ENCODE measurements at places on chromosomes 3 and 15. TPM values are rescaled to one million over a fixed set of nuclear protein-coding genes. Genes with fewer than 3 reads are reported as not detected.

DNA sequence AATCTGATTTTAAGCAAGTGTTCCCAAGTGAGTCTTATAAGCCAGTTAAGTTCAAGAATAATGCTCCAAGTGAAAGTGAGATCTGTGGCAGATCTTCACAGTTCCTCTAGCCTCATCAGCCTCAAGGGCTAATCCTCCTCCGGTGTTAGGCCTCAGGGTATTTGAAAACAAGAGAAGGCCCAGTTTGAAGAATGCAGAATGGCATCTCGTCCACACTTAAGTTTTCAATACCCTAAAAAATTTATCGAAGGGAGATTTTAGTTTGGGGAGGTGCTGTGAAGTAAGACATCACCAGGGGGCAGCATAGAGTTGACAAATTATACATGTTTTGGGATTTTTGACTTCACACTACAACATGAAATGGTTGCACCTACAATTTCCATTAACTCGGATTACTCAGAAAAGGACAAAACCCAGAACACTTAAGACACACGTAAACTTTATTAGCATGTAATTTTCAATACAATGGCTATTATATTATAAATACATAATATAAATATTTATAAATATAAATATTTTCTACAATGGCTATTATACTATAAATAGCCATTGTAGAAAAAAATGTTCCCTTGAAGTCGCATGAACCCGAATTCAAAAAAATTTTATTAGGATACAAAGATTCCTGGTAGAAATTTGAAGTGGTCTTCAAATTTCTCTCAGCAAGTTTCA, 2.3 kb upstream of the TMEM266 start:
- peak; percentile 54 for DNase-seq
- H3K4me1 ChIP-seq = peaks cover 12% of the 10 kb centered on the region
- no peaks in the 10 kb centered on the region for H3K36me3 ChIP-seq

GRCh38 chr3:105606016-105606415, 239.3 kb downstream of the ALCAM start:
- no peak for DNase-seq
- H3K27ac ChIP-seq = no peak overlapping the region
- H3K4me1 ChIP-seq = no peaks in the 10 kb centered on the region
- H3K4me3 ChIP-seq = no peak overlapping the region
- no peaks in the 10 kb centered on the region for H3K36me3 ChIP-seq

- H3K36me3 ChIP-seq = peaks cover 53% of the 10 kb centered on the region
- no peak for DNase-seq
- no peaks in the 10 kb centered on the region for H3K4me1 ChIP-seq
- no peaks in the 10 kb centered on the region for H3K27me3 ChIP-seq
- H3K27ac ChIP-seq = no peak overlapping the region
Measured at GRCh38 chr3:179376474-179376873, 29.0 kb downstream of the MFN1 start.

DNA sequence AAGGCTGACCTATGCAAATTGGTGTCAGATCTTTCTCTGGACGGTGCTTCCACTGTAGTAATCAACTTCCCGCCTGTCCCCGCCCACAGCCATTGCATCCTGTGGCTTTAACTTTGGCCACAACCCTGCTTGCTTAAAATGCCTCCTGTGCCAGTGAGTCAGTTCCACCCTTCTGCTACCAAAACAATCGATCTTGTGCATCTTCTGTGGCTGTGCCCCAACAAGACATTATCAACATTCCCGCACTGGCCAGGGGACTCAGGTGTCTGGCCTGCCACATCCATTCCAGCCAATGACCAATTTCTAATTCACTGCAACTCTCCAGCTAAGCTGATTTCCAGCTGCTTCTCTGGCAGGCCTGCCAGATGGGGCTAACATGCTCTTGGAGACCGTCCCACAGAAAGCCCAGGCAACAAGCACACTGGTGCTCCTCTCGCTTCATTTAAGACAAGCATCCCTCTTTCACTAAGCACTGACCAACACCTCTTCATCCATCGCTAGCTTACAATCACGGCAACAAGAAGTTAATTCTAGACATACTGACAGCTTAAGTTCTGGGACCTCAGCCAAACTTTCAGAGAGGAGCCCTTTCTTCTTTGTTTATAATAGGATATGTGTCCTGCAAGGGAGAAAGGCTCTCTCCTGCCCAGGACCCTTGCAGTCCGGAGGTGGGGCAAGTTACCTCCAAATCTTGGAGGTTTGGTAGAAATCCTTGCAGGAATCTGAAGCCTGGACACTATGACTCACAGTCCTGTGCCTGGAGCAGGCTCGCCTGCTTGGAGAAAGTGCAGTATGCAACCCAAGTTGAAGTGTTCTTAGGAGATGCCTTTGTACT, 6.7 kb downstream of the CA12 start:
- H3K27ac ChIP-seq = no peak overlapping the region
- peaks cover 32% of the 10 kb centered on the region for H3K4me1 ChIP-seq
- H3K27me3 ChIP-seq = peaks cover 16% of the 10 kb centered on the region
- H3K36me3 ChIP-seq = no peaks in the 10 kb centered on the region
- no peak for DNase-seq

GRCh38 chr3:112013058-112013783, 14.5 kb downstream of the TAGLN3 start:
- no peak overlapping the region for H3K4me3 ChIP-seq
- H3K36me3 ChIP-seq = no peaks in the 10 kb centered on the region
- peaks cover 6% of the 10 kb centered on the region for H3K4me1 ChIP-seq
- no peak overlapping the region for H3K27ac ChIP-seq
- peak; percentile 63 for DNase-seq

DNA sequence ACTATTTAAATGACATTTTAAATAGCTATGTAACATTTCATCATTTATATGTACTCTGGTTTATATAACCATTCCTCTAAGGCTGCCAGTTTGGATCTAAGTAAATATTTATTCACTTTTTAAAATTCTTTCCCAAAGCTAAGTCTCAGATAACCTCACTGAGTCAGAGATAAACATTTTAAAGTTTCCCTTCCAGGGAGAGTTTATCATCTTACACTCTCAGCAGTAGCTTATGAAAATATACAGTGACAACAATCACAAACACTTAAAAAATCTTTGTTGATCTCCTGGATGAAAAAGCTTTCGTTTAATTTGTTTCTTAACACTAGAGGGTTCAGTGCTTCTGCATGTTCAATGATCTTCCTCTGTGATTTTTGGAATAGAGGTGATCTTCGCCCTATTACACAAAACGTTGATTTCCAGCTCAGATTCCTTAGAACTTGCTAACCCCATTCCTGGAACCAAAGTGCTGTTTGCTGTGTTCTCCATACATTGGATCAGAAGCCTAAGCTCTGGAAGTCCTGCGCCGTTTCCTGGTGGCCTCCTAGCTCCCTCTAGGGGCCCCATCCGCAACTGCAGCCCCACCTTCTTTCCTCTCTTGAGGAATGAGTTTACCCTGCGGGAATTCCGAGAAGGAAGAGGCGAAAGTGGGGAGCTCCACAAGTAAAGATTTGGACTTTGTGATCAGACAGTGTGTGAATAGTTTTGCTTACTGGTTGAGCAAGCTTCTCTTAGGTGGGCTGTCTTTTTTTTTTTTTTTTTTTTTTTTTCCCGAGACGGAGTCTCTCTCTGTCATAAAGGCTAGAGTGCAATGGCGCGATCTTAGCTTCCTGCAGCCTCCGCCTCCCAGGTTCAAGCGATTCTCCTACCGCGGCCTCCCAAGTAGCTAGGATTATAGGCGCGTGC, 29.3 kb upstream of the SACM1L start:
- no peaks in the 10 kb centered on the region for H3K27me3 ChIP-seq
- peaks cover 5% of the 10 kb centered on the region for H3K4me1 ChIP-seq
- no peak overlapping the region for H3K27ac ChIP-seq
- H3K4me3 ChIP-seq = no peak overlapping the region
- peaks cover 7% of the 10 kb centered on the region for H3K36me3 ChIP-seq
- DNase-seq = no peak

- no peak overlapping the region for H3K4me3 ChIP-seq
- H3K4me1 ChIP-seq = no peaks in the 10 kb centered on the region
- H3K27me3 ChIP-seq = no peaks in the 10 kb centered on the region
- no peak for DNase-seq
Measured at GRCh38 chr3:70855149-70855548, 542.7 kb upstream of the MDFIC2 start.

- H3K4me1 ChIP-seq = no peaks in the 10 kb centered on the region
- H3K27ac ChIP-seq = no peak overlapping the region
- H3K27me3 ChIP-seq = no peaks in the 10 kb centered on the region
- no peaks in the 10 kb centered on the region for H3K36me3 ChIP-seq
Measured at GRCh38 chr3:89049119-89049518, 58.3 kb upstream of the EPHA3 start.

GRCh38 chr15:89845305-89845893, 30.7 kb upstream of the ANPEP start:
- no peaks in the 10 kb centered on the region for H3K27me3 ChIP-seq
- no peak overlapping the region for H3K4me3 ChIP-seq
- H3K36me3 ChIP-seq = peaks cover 10% of the 10 kb centered on the region
- DNase-seq = no peak
- no peaks in the 10 kb centered on the region for H3K4me1 ChIP-seq

GRCh38 chr15:51702710-51703109, 21.4 kb downstream of the SCG3 start:
- no peak overlapping the region for H3K4me3 ChIP-seq
- no peak overlapping the region for H3K27ac ChIP-seq
- no peaks in the 10 kb centered on the region for H3K4me1 ChIP-seq
- no peak for DNase-seq
- no peaks in the 10 kb centered on the region for H3K36me3 ChIP-seq

DNA sequence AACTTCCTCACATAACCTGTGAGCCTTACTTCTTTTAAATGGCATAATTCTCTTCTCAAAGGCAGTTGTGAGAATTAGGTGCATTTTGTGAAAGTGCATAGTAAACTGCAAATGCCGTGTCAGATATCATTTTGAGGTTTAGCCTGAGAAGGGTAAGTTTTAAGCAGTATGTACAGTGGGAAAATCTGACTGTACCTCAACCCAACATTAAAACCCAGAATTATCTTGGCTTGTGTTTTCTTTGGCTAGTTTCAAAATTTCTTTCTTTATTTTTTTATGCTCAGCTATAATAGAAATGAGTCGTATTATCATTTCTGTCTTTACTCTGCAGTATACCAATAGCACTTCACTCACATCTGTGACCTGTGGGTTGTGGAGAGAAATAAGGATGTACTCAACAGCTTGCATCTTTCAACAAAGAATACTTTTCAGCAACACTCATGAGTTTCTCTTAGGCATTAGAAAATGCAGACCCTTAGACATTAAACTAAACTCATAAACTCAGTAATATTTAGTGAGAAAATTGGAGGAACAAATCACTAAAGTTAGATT, 65.7 kb downstream of the RASA2 start:
- no peak for DNase-seq
- H3K27me3 ChIP-seq = no peaks in the 10 kb centered on the region
- peaks cover 21% of the 10 kb centered on the region for H3K36me3 ChIP-seq
- H3K27ac ChIP-seq = peak overlapping the region; percentile 47
- H3K4me1 ChIP-seq = peaks cover 10% of the 10 kb centered on the region
- no peak overlapping the region for H3K4me3 ChIP-seq

GRCh38 chr3:90010341-90010740, 902.9 kb downstream of the EPHA3 start:
- H3K27me3 ChIP-seq = no peaks in the 10 kb centered on the region
- H3K36me3 ChIP-seq = no peaks in the 10 kb centered on the region
- H3K4me1 ChIP-seq = no peaks in the 10 kb centered on the region
- no peak overlapping the region for H3K27ac ChIP-seq

- DNase-seq = no peak
- H3K27ac ChIP-seq = no peak overlapping the region
- H3K4me3 ChIP-seq = no peak overlapping the region
- H3K36me3 ChIP-seq = no peaks in the 10 kb centered on the region
Measured at GRCh38 chr3:95886616-95887015, 927.8 kb upstream of the EPHA6 start.

- no peak overlapping the region for H3K27ac ChIP-seq
- H3K4me3 ChIP-seq = no peak overlapping the region
- H3K27me3 ChIP-seq = no peaks in the 10 kb centered on the region
Measured at GRCh38 chr15:91308199-91308598, 208.1 kb downstream of the SV2B start.

DNA sequence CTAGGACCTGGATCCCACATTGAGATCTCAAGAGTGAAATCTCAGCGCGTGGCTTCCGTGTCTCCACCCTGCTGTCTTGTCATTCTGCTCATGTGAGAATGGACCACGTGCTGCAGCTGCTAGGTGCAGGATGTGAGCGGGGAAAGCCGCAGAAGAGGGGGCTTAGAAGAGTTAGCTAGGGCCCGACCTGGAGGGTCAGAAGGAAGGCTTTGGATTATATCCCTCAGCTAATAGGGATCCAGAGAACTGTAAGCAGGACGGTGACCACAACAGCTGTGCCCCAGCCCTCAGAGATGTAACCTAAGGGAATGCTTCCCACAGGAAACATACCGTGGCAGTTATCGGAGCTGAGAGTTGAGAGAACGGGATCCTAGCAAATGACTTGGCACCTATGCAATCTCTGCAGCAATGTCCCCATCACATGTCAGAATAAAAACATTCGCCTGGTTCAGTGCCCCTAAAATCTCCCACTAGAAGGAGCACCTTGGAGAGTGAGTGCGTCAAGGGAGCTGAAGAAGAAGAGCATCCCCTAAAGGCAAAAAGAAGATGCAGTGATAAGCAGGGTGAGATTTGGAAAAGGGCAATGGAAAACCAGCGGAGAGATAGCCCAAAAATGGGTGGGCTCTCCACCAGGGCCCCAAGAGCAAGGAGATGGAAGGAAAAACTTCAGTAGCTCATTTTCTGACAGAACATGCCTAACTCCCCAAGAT, 76.9 kb upstream of the ST8SIA2 start:
- no peaks in the 10 kb centered on the region for H3K4me1 ChIP-seq
- H3K27ac ChIP-seq = no peak overlapping the region
- H3K36me3 ChIP-seq = no peaks in the 10 kb centered on the region

- H3K4me1 ChIP-seq = no peaks in the 10 kb centered on the region
- H3K27ac ChIP-seq = peak overlapping the region; percentile 5
- H3K36me3 ChIP-seq = no peaks in the 10 kb centered on the region
- no peaks in the 10 kb centered on the region for H3K27me3 ChIP-seq
- DNase-seq = no peak
- H3K4me3 ChIP-seq = no peak overlapping the region
Measured at GRCh38 chr15:76983590-76984375, 11.1 kb upstream of the PSTPIP1 start.

DNA sequence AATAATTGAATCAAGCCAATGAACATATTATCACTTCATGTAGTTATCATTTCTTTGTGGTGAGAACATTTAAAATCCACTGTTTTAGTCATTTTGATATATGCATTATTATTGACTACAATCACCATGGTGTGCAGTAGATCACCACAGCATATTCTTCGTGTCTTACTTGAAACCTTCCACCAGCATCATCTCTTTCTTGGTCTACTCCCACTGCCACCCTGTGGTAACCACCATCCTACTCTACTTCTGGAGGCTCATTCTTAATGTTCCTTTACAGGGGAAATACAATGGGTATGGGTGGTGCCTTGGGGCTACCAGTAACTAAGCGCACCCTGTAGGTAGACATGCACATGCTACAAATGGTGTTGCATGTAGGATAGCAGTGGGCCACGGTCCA, 25.4 kb downstream of the PXK start:
- no peak overlapping the region for H3K4me3 ChIP-seq
- H3K27me3 ChIP-seq = no peaks in the 10 kb centered on the region
- H3K4me1 ChIP-seq = peaks cover 10% of the 10 kb centered on the region
- no peaks in the 10 kb centered on the region for H3K36me3 ChIP-seq
- no peak overlapping the region for H3K27ac ChIP-seq

Gene CPA3
- 6.3 TPM for total RNA-seq

Gene CNTN4
- 9.9 TPM for total RNA-seq

Gene ZPLD1
- total RNA-seq = 0.09 TPM

Gene MEIS2
- 20.8 TPM for total RNA-seq

Gene KLHL40
- total RNA-seq = 0.14 TPM
